ENCODE measurements at places on chromosomes 7 and 10.

DNA sequence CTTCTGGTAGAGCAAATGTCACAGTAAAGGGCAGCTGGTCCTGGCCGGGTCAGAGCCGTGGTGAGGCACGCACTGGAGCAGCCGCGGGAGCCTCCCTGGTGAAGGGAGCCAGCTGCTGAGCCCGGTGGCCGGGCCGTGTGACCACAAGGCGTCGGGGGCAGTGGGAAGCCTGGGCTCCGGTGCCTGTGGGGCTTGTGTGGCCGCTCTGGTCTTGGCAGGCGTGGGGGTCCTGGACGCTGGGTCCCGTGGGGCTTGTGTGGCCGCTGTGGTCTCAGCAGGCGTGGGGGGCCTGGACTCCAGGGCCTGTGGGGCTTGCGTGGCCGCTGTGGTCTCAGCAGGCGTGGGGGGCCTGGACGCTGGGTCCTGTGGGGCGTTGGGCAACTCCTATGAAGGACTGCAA is 57.2 kb downstream of the NKX6-2 start:
- DNase-seq: no peak

GRCh38 chr10:96747734-96748550 is 27.6 kb upstream of the PIK3AP1 start:
- no peak for DNase-seq

GRCh38 chr10:61786728-61787127 is 114.8 kb upstream of the ARID5B start:
- DNase-seq: peak; percentile 65

DNA sequence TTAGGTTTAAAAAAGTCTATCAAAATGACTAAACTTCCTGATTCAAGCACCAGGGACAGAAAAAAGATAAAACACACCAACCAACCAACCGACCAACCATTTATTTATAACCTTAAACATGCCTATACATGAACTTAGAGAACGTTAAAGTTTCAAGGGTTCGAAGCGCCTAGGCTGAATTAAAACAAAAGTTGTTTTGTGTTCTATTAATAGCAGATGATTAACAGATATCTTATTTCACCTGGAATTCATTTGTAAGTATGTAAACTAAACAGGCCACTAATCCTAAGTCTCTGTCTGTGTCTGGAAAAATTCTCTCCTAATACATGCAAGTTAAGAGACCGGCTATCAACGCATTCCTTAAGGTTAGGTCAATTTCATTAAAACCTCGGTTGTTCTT is 1.4 kb downstream of the BAIAP2L1 start:
- no peak for DNase-seq

GRCh38 chr10:118563373-118563890 is 32.0 kb downstream of the PRLHR start:
- no peak for DNase-seq

DNA sequence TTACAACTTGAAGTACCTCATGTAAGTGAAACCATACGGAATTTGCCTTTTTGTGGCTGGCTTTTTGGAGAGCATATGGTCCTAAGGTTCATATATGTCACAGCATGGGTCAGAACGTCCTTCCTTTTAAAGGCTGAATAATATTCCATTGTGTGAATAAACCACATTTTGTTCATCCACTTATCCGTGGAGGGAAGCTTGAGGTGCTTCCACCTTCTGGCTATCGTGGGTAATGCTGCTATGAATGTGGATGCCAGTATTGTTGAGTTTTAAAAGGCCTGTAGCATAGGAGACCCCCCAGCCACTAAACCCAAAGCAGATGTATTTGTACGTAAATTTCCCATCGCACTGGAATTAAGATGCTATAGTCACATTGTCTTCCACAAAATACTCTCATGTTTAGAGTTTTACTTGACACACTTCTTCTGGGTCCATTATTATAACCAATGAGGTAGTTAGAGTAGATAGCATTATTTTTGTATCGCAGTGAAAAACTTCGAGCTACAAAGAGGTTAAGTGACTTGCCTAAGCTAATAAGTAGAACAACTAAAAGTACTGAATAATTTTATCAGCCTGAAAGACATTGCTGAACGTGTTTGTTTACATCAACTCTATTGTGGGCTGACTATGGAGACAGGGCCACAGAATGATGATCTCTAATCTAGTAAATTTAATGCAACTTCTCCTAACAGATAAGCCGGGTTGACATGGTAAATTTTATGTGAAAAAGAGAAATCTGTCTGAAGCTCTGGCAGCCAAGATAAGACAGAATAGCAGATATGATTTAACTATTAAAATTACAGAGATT is 183.0 kb upstream of the CTBP2 start:
- DNase-seq: peak; percentile 1

DNA sequence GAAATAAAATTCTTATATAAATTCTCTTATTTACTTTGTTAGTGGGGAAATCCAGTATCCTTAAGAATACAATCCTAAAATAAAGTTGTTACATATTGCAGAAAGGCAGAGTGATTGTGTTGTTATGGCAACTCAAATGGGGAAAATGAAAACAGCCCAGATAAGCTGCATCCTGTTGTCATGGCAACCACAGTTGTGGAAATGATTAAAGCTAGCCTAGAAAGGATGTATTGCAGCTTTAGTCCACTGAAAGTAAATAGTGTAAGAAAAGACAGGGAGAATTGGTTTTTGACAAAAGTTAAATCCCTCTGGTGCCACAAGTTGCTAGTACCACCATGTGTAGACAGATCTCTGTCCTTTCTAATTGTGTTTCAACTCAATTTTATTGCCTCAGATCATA is 43.2 kb downstream of the BTRC start:
- DNase-seq: peak; percentile 4

GRCh38 chr7:83015916-83016315 is 146.8 kb downstream of the PCLO start:
- no peak for DNase-seq

DNA sequence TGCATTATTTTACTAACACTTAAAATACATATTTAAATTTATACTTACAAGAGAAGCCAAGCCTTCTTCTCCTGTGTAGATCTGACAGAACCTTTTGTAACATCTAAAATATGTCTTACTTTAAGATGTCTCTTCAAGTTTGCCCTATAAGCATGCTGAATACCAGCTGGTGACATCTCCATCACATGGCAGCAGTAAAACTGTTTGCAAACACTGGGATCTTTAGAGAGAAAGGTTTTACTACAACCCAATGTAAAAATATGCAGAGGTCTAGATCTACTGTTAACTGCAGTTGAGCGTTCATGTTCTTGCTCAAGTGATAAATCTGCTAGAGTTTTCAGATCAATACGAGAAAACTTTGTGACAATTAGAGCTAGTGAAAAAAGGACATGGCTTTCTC is 23.2 kb downstream of the PDZD8 start:
- no peak for DNase-seq

DNA sequence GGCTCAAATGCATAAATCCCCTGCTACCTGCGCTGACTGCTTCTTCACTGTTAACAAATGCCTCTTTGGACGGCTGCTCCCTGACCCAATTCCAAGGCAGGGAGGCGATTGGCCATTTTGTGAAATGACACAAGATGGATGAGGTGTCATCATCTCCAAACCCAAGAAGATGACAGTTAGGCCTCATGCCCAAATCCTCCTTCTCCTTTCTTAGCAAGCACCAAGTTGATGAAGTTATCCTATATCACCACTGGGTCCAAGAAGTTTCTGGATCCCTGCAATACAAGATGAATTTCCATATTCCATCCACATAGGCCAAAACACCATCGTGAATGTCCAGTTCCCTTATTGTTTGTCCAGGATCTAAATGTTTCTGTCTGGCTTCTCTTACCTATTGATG is 98.5 kb upstream of the RAB11FIP2 start:
- DNase-seq: no peak

DNA sequence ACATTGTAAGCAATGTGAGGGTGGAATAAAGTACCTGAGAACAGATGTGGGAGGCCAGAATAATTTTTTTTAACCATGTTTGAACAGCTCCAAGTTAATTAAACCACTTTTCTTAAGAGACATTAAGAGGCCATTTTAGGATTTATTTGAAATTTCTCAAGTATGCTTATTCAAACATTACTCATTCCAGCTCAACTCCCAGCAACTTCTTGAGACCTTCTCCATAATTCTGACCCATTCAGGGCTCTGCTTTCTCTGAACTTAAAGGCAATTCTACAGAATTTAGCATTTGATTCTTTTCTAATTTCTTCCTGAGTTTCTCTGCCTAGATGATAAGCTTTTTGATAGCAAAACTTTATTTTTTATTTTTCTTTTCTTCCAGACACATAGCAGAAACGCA is 314.5 kb downstream of the CAMK1D start:
- DNase-seq: no peak

DNA sequence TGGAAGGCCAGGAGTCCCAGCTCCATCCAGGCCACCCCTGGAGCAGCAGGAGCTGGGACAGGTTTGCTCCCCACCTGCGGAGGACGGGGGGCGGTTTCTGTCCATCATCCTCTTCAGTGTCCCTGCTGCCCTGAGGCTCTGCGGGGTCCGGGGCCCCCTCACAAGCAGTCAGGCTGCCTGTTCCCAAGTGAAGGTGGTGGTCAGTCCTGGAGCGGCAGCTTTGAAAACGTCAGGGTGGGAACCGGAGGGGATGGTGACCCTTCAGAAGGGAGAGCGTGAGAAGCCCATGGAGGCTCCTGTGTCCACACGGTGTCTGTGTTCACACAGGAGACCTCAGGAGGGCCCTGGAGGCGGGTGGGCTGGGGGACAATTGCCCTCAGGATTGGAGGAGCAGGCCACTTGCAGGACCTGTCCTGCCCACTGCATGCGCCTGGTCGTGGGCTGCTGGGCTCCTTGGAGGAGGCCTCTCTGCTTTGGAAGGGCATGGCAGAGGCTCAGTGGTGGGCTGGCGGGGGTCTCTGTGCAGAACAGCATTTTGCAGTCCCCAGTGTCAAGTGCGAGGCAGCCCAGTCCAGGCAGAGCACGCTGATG is 49.3 kb upstream of the INPP5A start:
- no peak for DNase-seq

DNA sequence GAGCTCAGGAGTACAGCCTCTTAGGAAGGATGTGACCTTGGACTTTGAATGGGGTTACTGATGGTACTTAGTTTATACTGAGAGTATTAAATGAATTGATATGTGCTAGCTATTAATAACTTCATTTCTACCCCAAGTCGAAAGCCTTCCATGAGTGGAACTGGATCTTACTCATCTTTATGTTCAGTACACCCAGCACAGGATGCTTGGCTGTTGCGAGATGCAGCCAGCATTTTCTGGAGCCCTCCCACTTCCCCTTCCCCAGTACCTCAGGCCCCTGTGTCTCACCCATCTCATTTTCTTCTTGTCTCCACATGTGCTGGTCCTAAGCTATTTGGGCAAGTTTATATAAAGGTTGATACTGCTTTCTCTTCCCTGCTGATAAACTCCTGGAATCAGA is 7.2 kb downstream of the UPP1 start:
- DNase-seq: no peak

DNA sequence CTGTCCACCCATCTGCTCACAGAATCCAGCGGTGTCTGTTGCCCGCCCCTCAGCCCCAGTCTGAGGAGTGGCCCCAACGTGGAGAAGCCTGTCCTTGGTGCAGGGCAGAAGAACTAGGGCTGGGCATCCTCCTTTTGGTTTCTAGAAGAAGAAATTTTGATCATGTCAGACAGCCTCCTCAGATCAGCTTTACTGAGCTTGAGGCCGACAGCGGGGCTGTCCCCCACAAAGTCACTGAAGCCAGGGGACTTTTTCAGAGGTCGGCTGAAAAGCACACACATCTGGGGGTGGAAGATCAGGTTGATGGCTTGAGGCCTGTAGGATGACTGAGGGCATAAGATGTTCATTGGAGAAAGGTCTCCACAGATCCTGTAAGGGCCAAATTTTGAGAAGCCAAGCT is 767.9 kb downstream of the GRID1 start:
- DNase-seq: no peak

DNA sequence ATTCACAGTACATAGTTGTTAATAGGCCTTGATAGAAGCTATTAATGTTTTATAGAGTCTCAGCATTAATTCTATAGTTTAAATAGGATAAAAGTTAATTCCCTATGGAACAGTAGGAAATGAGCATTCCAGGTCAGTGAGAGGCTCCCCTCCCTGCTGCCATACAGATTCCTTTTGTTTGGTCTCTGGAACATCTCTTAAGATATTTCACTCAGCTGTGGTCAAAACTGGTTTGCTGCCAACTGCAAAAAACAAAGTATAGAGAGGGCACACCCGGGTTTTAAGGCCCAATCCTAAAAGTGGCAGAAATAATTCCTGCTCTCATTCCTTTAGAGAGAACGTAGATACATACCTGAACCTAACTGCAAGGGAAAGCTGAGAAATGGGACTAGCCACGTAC is 51.3 kb downstream of the MDFIC start:
- DNase-seq: peak; percentile 10

DNA sequence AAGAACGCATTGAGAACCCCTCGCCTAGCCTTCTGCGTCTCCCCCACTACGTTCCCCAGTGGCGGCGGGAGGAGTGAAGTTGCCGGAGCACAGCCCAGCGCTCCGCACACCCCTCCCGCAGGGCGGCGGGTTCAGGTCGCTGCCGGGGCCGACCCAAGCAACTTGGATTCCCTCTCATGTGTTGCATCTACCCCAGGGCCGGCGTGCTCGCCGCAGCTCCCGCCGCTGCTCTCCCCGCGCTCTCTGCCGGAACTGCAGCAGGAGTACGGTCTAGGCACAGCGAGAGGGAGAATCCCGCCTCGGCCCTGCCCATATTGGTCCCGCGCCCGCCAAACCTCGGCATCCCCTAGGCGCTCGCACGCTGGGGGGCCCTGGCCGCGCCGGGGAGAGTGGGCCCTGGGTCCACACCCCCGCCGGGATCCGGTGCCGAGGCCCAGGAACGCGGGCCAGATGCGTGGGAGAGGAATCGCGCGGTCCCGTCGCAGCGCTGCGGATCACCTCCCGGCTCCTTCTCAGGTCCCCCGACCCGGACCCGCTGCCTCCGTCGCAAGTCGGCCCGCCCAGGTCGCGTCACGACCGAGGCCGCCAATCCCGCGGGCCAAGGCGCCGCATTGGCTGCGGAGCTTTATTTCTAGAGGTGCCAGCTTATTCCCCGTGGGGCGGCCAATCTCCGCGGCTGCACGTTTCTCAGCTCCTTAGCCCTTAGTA is 648 bp upstream of the TMEM243 start:
- DNase-seq: peak; percentile 59

DNA sequence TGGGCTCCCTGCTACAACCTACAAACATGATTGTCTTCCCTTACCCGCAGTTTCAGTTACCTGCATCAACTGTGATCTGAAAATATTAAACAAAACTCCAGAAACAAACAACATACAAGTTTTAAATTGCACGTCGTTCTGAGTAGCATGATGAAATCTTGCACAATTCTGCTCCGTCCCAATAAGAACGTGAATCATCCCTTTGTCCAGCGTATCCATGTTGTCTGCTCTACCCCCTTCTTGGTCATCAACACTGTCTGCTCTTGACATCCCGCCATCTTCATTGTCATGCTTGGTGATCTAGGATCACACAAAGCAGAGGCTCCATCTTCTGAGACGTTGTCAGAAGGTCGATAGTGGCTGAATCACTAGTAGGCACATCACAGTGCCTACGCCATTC is 53.9 kb downstream of the ACADSB start:
- DNase-seq: no peak

Data from A172 (cell line).